Endothelial cell (in vitro differentiated cells): ENCODE measurements at places on chromosomes 2 and 18.

DNA sequence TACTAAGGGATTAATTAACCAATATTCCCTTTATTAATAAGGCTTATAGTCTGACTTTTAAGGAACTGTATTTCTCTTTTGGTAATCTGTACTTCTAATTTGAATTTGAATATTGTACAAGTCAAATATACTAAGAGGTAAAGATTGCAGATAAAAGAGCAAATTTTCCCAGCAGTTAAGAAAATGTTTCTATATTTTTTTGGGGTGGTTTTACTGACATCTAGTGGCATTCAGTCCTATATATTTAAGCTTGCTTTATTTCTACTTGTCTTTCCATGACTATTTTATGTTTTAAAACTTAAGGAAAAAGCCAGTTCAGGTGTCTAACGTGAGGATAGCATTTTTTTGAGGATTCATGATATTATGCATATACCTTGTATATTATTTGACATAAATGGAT lies 41.6 kb downstream of the TDRD15 start:
- no peak for DNase-seq

DNA sequence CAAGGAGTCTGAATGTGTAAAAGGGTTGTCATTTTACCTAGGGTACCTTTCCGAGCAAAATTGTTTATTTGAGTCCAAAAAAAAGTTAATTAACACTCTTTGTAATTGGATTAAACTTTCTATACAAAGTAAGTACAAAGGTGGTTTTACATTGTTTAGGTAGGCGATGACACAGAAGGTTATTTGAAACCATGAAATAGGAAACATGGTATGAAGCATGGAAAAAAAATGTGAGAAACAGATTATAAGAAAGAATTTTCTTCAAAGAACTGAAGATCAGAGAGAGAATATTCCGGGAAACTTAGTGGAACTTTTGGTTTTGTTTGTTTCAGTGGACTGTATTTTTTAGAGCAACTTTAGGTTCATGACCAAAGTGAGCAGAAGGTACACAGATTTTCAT lies 32.7 kb downstream of the CARF start:
- DNase-seq, result no peak

GRCh38 chr2:158120664-158121641 lies 19.3 kb downstream of the UPP2 start:
- DNase-seq, result no peak

DNA sequence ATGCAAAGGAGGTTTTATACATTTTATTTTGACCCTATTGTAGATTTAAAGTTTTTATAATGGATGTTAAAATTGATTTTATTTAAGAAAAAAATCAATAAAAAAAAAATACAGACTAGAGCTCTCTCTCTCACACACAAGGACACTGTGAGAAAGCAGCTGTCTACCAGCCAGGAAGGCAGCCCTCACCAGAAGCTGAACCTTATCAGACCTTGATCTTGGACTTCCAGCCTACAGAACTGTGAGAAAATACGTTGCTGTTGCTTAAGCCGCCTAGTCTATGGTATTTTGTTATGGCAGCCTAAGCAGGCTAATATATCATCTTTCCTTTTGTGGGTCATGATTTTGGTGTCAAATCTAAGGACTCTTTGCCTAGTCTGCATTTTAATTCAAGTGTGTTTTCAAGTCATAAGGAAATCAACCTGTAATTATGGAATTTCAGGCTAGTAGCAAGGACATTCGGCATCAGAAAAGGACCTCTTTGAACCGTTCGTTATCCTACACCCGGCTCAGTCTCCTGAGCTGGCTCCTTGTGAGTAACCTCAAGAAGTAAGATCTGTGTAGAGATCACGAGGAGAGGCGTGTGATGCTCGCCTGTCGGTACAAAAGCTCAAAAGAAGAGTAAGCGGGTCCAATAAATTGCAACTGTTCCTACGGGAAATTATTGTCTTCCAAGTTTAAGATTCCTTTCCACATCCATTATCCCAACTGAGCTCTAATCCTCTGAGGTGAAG lies 98.2 kb downstream of the PDCL3 start:
- DNase-seq, result no peak

- DNase-seq, result peak; percentile 59
Observed at GRCh38 chr2:101473911-101474701, 806 bp downstream of the RFX8 start.
